ENCODE measurements at places on chromosomes 3 and 15. TPM values are rescaled to one million over a fixed set of nuclear protein-coding genes. Genes with fewer than 3 reads are reported as not detected.

DNA sequence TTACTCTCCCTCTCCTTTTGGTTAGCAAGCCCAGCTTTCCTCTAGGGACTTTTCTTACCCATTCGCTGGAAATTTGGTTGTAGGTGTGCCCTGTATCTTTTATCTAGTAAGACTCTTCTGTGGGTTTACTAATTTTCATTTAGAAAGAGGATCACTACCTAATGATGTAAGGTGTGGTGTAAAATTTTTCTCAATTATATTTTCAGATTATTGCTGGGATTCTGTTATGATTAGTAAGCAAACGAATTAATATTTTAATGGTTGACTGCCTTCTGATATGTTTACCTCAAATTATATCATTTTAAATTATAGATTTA is 28.5 kb downstream of the PLCL2 start:
- no peaks in the 10 kb centered on the region for H3K36me3 ChIP-seq
- H3K4me3 ChIP-seq: no peak overlapping the region
- H3K27ac ChIP-seq: no peak overlapping the region
- DNase-seq: no peak
- no peaks in the 10 kb centered on the region for H3K27me3 ChIP-seq

GRCh38 chr15:47652328-47652727 is 65.0 kb upstream of the SEMA6D start:
- no peaks in the 10 kb centered on the region for H3K27me3 ChIP-seq
- H3K36me3 ChIP-seq: no peaks in the 10 kb centered on the region
- no peak for DNase-seq
- H3K4me1 ChIP-seq: no peaks in the 10 kb centered on the region
- H3K27ac ChIP-seq: no peak overlapping the region

DNA sequence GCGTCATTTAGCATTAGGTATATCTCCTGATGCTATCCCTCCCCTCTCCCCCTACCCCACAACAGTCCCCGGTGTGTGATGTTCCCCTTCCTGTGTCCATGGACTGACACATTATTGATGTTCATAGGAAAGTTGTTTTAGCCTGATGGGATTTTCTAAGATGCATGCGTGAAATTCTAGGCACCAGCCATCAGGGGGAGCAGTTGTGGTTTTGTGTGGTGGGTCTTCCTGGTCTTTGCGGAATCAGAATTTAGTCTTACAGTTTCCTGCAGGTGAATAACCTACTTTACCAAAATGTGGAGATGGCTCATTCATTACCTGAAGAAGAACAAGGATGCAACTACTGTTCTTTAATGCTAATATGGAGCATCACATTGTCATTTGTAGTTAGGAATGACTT is 455.0 kb upstream of the THBS1 start:
- no peaks in the 10 kb centered on the region for H3K36me3 ChIP-seq
- H3K4me3 ChIP-seq: no peak overlapping the region
- peaks cover 11% of the 10 kb centered on the region for H3K4me1 ChIP-seq
- H3K27ac ChIP-seq: no peak overlapping the region
- H3K27me3 ChIP-seq: no peaks in the 10 kb centered on the region

The TTLL3 gene
- 57.9 TPM for total RNA-seq

GRCh38 chr3:13826672-13827071 is 53.2 kb downstream of the WNT7A start:
- H3K4me3 ChIP-seq: no peak overlapping the region
- H3K4me1 ChIP-seq: no peaks in the 10 kb centered on the region
- no peak for DNase-seq
- no peak overlapping the region for H3K27ac ChIP-seq
- no peaks in the 10 kb centered on the region for H3K27me3 ChIP-seq
- H3K36me3 ChIP-seq: no peaks in the 10 kb centered on the region

GRCh38 chr15:40353697-40354096 is 2.9 kb downstream of the PHGR1 start:
- H3K27ac ChIP-seq: no peak overlapping the region
- H3K36me3 ChIP-seq: no peaks in the 10 kb centered on the region
- no peaks in the 10 kb centered on the region for H3K27me3 ChIP-seq
- no peak overlapping the region for H3K4me3 ChIP-seq
- peaks cover 8% of the 10 kb centered on the region for H3K4me1 ChIP-seq

DNA sequence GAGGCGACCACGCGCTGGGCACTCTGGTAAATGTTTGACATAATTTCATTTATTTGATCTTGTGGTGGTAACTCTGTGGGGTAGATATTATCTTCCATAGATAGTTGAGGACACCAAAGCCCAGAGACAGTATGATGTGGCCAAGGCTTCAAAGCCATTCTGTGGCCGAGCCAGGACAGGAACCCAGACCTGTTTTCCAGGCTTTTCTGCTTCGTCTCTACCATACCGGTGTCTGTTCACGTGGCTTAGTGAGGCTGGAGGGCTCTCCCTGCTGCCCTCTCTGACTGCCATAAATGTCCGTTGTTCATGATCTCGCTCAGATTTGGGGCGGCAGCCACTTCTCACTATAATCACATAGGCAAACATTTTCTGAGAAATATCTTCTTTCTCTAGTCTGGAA is 134.7 kb downstream of the PEX5L start:
- H3K27me3 ChIP-seq: no peaks in the 10 kb centered on the region
- no peak overlapping the region for H3K4me3 ChIP-seq
- no peak for DNase-seq
- H3K4me1 ChIP-seq: no peaks in the 10 kb centered on the region

The GOLGA8S gene
- 3.1 TPM for total RNA-seq

- H3K4me3 ChIP-seq: no peak overlapping the region
- no peaks in the 10 kb centered on the region for H3K27me3 ChIP-seq
Observed at GRCh38 chr3:123909785-123910184, 25.7 kb upstream of the MYLK start.

The TMC3 gene
- total RNA-seq: 0.34 TPM

DNA sequence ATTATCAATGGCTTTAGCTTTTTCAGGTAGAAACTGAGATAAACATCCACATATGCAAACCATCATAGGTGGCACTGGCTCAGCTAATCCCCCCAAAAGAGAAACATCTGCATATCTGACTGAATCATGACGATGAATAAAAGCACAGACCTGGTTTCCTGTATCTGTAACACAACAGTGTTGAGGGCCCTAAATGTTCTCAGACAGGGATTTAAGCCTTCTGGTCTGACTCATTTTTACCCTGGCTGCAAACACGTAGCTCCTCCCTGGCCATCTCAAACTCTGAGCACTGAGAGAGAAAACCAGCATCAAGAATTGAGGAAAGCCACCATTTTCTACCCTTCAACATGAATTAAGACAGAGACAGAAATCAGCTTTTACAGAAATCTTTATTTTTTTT is 35.2 kb downstream of the GLB1 start:
- no peaks in the 10 kb centered on the region for H3K4me1 ChIP-seq
- peaks cover 11% of the 10 kb centered on the region for H3K36me3 ChIP-seq
- H3K27me3 ChIP-seq: no peaks in the 10 kb centered on the region
- DNase-seq: no peak
- no peak overlapping the region for H3K4me3 ChIP-seq
- H3K27ac ChIP-seq: no peak overlapping the region

The CHDH gene
- 14.7 TPM for total RNA-seq

- H3K27me3 ChIP-seq: no peaks in the 10 kb centered on the region
- H3K4me1 ChIP-seq: no peaks in the 10 kb centered on the region
- no peaks in the 10 kb centered on the region for H3K36me3 ChIP-seq
- no peak overlapping the region for H3K4me3 ChIP-seq
- H3K27ac ChIP-seq: no peak overlapping the region
Observed at GRCh38 chr3:30770387-30770786, 124.1 kb downstream of the GADL1 start.

The SNRPN gene
- 658 TPM for total RNA-seq

All from thyroid gland (tissue), 4 donors.